ENCODE measurements at places on chromosomes 12 and 14.

DNA sequence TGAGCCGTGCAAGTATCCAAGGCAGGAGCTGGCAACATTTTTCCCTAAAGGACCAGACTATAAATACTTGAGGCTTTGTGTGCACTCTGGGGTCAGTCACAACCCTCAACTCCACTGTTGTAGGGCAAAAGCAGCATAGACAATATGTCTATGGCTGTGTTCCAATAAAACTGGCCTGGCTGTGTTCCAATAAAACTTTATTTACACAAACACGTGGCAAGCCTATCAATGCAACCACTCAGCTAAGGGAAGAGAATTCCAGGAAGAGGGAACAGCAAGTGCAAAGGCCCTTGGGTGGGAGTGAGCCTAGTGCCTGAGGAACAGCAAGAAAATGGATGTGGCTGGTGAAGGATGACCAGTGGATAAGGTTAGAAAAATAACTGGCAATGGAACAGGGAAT lies 11.3 kb upstream of the FAM181A start:
- DNase-seq = no peak

GRCh38 chr14:96160076-96160912 lies 44.3 kb upstream of the BDKRB2 start:
- no peak for DNase-seq

GRCh38 chr12:86727160-86727559 lies 471.0 kb upstream of the MGAT4C start:
- DNase-seq = no peak

DNA sequence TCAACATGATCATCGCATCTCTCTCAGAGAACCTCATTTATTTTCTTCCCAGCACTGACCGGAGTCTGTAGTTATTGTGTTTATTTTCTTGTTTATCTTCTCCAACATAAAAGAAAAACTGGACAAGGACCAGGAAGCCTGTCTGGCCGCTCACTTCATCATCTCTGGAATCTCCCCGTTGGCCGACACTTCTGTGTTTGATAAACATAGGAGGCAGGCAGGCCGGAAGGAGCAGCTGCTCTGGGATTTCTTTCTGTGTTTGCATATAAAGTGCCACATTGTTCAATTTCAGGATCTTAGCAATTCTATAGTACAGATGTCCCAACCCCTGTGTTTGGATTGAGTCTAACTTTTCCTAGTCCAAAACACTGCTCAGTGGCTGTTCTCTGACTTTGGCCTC lies 53.3 kb downstream of the ACACB start:
- DNase-seq = no peak

DNA sequence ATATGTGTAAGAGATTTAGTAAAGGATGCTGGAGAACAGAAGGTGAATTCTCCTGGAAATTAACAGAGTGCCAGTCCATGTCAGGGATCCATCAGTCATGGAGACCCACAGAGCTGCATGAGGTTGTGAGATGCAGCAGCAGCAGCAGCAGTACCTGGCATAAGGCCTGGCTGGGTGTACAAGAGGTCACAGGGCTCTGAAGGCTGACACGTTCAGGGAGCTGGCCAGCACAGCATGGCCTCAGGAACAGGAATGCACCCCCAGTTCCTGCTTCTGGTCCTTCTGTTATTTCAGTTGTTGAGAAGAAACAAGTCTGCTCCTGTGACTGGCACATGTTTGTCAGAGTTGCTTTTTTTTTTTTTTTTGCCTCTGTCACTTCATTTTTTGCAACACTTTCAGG lies 210.8 kb downstream of the CNTN1 start:
- DNase-seq = no peak

GRCh38 chr12:103848917-103849491 lies 8.0 kb upstream of the NT5DC3 start:
- no peak for DNase-seq

DNA sequence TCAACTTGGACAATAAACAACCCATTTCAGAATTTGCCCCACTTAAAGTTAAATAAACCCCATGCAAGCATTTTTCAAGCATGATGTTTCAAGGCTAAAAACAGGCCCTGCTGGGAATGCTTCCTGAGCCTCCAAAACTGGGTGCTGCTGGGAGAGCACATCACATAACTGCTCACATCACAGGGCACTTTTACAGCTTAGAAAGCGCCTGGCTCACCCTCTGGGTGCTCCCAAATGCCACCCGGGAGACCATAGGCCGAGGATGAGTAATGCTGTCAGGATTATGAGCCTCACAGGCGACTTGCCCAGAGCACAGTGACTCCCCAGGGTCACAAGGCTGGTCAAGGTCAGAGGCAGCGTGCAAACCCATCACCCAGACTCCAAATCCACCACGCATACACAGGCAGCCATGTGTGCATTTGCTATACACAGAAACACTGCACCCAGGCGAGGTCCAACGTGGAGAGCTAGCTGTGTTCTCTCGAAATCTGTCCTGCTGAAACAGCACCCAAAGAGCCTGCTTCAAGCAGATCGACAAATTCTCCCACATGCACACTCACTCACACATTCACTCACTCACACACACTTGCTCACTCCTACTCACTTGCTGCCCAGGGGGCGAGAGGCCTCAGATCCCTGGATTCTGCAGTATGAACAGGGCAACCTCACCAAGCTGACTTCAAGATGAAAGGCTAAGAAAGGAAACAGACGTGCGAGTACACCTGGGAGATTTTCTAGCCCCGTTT lies 58.7 kb downstream of the ITPK1 start:
- DNase-seq = no peak

GRCh38 chr14:94748667-94749347 lies 21.1 kb downstream of the GSC start:
- DNase-seq = no peak

GRCh38 chr12:42308390-42308789 lies 17.5 kb downstream of the ZCRB1 start:
- no peak for DNase-seq

DNA sequence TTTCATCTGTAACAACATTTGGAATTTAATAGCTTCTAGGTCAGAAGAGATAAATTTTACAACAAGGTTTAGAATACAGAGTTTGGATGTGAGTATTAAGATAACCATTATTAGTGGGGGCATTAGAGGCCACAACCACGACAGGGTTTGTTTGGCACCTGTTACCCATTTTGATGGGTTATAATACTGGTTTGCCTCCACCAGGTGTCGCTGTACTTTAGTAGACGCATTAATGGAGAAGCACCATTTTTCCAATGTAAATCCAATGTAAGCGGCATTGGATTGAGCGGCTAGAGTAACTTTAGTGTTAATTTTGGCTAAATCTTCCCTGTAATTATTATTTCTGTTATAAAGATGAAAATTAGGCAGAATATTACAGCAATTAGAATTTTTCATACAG lies 136.2 kb downstream of the SLCO1B3 start:
- DNase-seq = no peak

DNA sequence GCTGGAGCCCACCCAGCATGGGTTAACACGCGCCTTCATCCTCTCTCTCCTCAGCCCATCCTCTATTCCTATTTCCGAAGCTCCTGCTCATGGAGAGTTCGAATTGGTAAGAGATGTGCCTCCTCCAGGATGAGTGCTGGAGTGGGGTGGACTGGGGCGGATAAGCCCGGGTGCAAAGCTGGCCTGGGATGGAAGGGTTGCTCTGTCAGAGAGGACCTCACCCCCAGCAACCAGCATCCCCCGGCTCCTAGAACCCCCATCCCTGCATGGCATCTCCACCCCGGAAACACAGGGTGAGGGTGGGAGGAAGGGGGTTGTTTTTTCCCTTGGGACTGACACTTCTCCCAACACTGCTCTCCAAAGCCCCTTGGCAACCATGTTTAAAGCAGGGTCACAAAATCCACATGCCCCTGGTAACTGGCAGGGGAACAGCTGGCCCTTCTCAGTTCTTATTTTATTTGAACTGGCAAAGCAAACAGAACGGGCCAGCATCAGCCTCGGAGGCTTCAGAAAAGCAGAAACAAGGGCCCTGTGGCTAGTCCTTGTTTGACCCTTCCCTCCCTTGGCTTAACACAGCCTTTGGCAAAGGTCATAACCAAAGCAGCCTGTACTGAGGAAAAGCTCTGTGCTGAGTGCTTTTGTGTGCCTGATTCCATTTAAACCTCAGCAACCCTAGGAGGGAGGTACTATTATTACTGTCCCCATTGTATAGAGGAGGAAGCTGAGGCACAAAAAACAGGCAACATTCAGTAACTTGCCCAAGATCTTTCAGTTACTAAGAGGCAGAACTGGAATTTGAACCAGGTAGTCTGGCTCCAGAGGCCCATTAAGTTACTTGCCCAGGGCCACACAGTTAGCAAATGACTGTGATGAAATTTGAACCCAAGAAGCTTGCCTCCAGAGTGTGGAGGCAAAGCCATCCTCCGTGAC lies 4.2 kb downstream of the GSTZ1 start:
- no peak for DNase-seq

- DNase-seq = no peak
Measured at GRCh38 chr14:23572524-23572828, 4.9 kb upstream of the AP1G2 start.

GRCh38 chr12:1914114-1914911 lies 4.1 kb downstream of the CACNA2D4 start:
- no peak for DNase-seq

DNA sequence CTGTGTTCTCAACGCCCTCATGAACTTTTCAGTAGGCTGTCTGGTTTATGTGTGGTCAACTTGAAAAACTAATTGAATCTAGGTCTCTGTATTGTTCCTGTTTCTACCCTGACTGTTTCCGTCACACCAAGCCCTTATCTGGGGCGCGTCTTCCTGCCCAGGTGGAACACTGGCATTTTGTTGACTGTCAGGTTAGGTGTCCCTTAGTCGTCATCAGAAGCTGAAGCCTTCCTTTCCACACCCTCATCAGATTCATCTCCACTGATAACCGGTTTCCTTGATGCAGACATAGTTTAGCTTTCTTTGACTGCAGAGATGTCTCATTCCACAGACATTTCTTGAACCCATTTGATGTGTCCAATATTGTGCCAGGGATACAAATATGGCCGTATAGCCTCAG lies 96.5 kb downstream of the DUSP16 start:
- DNase-seq = no peak

- DNase-seq = no peak
Measured at GRCh38 chr12:6822426-6823135, 960 bp downstream of the GPR162 start.

GRCh38 chr12:53381731-53382630 lies 2.0 kb downstream of the SP1 start:
- DNase-seq = peak; percentile 39

DNA sequence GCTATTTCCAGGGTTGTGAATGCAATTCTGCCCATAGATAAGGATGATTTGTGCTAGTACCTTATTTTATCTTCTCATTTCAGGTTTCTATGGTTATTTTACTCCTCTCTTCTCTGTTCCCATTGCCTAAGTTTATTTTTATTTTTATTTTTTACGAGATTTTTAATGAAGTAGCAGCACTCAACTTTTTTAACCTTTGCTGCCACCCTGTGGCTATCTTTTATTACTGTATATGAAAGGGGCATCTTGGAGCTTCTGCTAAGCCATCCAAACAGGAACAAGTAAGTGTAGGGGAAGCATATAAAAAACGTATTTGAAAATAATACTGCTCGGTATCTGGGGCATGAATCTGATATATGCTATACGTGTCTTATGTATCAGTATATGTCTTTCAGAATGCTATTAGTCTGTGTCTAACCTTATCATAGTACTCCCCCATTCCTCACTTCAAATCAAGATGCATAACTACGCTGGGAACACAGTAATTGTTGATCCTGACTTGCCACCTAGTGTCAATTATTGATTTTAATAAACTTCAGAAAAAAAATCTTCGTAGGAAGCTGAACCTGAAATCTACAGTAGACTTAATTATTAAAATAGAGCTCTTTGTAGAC lies 60.3 kb downstream of the KLRG1 start:
- DNase-seq = no peak

DNA sequence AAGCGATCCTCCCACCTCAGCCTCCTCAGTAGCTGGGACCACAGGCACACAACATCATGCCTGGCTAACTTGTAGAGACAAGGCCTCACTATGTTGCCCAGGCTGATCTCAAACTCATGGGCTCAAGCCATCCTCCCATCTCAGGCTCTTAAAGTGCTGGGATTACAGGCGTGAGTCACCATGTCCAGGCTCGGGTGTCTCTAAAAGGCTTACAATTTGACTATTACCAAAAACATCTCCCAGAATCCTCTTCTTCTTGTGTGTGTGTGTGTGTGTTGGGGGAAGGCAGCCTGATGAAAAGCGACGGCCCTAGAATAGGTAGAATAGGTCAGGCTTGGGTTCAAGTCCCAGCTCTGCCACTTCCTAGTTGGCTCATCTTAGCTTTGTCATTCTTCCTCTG lies 16.8 kb downstream of the MSI1 start:
- DNase-seq = no peak

DNA sequence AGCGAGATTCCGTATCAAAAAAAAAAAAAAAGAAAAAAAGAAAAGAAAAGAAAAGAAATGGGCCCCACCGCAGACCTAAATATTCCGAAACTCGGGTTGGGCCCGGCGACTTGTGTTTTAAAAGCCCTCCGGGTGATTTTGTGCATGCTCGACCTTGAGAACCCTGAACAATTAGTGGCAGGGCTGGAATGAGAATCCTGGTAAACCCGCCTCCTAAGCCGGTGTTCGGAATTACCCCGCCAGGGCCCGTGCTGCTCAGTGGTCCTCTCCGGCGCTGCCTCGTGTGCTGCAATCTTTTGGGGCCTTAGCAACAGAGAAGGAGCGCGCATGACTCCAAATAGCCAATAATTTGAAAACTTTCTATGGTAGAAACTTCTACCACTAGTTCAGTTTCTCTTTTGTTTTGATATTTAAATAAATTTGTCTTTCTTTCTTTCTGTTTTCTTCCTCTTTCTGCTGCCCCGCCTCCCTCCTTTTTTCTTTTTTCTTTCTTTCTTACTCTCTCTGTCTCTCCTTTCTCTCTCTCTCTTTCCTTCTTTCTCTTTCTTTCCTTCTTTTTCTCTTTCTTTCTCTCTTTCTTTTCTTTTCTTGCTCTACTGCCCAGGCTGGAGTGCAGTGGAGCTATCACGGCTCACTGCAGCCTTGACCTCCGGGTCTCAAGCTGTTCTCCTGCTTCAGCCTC lies 1.5 kb upstream of the GALNT6 start:
- no peak for DNase-seq

DNA sequence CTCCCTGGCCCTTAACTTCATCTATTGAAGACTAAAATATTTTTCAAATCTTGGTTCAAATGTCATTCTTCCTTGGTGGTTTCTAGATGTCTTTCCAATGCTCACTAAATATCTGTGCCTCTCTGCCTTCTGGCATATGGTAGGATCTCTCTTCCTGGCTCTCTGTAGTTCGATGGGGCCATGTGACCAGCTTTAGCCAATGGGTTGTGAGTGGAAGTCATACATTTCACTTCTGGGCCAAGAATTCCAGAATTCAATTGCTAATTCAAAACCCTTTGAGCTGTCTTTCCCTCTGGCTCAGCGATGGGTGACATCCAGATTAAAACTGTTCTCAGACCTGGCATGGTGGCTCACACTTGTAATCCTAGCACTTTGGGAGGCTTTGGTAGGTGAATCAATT lies 25.8 kb upstream of the CTDSP2 start:
- DNase-seq = no peak

DNA sequence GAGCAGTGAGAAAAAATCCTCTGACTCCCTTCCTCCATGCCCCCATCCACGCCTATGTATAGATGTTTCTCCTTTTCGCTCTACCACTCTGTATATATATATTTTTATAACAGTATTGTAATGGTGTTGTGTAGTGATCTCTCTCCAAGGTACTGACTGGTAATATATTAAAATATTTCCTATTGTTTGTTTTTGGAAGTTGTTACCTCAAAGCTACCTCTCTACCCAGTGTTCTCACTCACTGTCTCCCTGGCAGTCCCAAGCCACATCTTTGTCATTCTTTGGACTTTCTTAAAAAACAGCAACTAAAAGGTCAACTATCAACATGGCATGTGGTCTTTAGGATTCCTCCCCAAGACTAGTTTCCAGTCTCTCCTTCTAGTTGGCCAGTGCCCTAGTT lies 15.7 kb upstream of the RMST start:
- DNase-seq = no peak

GRCh38 chr12:51293696-51294095 lies 23.5 kb upstream of the SMAGP start:
- DNase-seq = no peak

All from putamen (tissue), 1 donor.